ENCODE measurements at places on chromosomes 4 and X.

DNA sequence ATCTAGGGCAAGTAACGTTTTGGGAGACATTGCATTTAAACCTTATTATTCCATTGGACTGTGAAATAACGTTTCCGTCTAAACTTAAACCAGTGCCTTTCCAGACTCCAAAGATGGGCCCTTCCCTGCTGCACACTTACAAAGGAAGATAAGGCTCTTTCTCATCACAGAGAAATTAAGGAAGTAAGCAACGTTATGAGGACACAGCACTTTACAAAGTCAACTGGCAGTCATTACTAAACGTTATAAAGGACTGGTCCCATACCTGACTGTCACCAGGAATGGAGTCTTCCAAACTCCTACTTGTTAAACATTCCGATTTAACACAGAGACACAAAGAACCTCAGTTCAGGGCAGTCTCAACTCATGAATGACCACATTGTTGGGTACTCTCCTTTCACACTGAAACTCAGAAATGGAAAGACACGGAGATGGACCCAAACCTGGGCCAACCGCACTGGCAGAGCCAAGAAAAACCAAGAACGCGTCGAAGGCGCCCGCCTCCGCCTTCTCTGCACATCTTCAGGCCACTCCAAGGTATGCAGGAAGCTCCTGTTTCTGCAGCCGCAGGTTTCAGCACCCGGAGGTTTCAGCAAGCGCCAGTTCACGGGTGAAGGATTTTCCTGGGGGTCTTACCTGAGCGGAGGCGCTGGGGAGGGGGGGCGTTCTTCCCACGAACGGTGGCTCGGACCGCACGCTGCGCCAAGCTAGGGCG lies 670 bp downstream of the PAPSS1 start:
- DNase-seq: no peak

GRCh38 chr4:19309378-19309777 lies 942.3 kb upstream of the SLIT2 start:
- no peak for DNase-seq

- no peak for DNase-seq
Observed at GRCh38 chrX:140723121-140723715, 13.7 kb downstream of the LINC00632 start.

- DNase-seq: no peak
Observed at GRCh38 chr4:15327311-15328298, 100.2 kb upstream of the C1QTNF7 start.

- no peak for DNase-seq
Observed at GRCh38 chrX:135512508-135513129, 7.8 kb upstream of the INTS6L start.

DNA sequence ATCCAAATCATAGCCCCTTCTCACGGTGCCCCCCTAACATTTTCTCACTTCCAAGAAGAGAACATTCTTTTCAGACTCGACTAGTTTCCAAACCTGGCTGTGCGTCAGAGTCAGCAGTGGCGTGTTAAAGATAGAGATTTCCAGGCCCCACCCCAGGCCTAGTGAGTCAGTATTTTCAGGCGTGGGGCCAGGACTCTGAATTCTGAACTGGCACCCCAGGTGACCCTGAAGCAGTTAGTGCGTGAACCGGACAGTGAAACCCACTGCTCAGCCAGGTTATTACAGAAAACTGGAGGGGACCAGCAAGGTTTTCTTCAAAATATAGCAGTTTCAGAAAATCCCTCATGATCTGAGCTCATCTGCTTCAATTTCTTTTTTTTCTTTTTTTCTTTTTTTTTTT lies 35.0 kb upstream of the BCOR start:
- DNase-seq: peak; percentile 44

GRCh38 chr4:20276848-20277247 lies 25.1 kb downstream of the SLIT2 start:
- DNase-seq: no peak

DNA sequence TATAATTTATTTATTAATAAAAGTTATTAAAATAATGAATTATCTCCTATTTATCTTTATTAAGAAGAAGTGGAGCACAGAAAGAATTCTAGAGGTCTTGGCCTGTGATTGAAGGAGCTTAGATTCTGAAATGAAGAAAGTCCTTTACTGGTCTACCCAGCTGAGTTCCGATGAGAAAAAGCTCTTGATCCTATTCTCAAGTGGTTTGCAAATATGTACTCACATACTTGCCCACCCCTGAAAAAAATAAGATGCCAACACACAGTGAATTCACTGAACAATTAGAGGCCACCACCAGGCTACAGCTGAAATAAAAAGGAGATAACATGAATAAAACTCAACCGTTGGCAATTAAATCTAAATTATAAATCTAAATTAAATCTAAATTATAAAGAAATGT lies 253.4 kb downstream of the MAPK10 start:
- no peak for DNase-seq

- DNase-seq: no peak
Observed at GRCh38 chr4:47729131-47729680, 108.7 kb downstream of the CORIN start.

- DNase-seq: no peak
Observed at GRCh38 chrX:46039526-46039925, 505.7 kb downstream of the ZNF674 start.

DNA sequence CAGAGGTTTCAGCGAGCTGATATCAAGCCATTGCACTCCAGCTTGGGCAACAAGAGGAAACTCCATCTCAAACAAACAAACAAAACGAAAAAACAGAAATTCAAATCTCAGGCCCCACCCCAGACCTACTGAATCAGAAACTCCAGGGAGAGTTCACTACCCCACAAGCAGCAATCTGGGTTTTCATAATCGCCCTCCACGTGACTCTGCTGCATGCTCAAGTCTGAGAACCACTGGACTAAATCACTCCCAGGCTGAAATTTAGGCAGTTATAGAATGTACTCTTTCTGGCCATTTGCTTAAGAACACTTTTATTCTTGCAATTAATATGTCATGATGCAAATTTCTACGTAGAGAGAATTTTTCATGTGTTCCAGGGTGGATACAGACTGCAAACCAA lies 287.3 kb downstream of the USP46 start:
- DNase-seq: no peak

DNA sequence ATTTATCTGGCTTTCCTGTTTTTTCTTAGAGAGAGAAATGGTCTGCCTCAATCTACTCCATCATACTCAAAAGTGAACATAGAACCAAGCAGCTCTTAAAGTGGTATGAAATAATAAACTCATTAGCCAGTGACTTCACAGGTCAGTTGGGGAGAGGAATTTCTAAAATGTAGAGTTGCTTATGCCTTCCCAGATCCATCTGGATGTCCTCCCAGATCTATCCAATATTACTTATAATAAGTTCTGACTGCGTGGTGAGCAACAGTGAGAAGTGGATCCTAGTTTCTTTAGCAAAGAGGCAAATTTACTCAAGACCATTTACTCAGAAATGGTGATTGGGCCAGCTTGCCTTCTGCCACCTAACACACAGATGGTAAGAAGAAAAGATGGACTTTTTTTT lies 748.0 kb downstream of the PCDH18 start:
- DNase-seq: no peak
